ENCODE measurements at places on chromosomes 2 and 18.
A peak's percentile ranks its signal among the peaks of the same experiment; 100 is the strongest.

- peak; percentile 85 for DNase-seq
Observed at GRCh38 chr2:86038291-86039081, 67.2 kb downstream of the POLR1A start.

DNA sequence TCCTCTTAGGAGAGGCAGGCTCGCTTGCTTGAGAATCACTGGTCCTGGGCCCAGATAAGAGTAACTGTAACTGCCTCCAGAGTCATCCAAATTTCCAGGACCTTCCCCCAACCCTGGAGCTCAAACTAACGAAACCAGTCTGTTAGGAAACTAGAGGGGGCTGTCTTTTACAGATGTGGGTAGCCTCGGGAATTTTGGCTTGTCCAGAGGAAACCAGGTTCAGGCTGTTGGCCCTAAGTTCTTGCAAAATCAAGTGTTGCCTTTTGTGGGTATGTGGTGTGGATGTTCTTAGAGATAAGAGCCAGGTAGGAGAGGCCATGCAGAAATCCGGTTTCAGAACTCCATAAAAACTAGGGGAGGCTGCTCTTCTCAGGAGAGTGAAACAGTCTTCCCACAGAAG is 125.0 kb upstream of the DLX2 start:
- DNase-seq = no peak

GRCh38 chr2:120237491-120237902 is 14.3 kb upstream of the TMEM185B start:
- no peak for DNase-seq

- DNase-seq = no peak
Observed at GRCh38 chr2:156457523-156458517, 21.6 kb downstream of the GPD2 start.

GRCh38 chr18:9201224-9201623 is 64.6 kb downstream of the ANKRD12 start:
- no peak for DNase-seq

DNA sequence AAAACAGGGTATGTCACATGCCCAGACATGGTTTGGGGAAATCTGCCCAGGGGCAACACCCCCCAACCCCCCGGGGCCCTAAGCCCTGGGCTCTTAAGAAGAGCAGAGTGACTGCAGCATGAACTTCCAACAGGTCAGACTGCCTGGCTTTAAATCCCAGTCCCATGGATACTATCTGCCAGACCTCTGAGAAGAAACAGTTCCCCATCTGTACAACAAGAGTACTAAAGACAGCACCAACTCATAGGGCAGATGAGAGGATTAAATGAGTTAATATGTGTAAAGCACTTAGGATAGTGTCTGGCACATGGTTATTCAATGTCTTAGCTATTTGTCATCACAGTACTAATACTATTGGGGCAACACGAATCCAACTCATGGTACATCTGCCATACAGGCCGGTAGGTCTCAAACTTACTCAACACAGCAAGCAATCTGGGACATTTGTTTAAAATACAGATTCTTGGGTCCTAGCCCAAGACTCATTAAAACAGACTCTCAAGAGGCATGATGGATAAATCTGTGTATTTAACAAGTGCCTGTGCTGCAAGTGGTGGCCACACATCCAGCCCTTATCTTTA is 23.4 kb downstream of the CDH2 start:
- no peak for DNase-seq

GRCh38 chr18:12468445-12468844 is 60.7 kb downstream of the PRELID3A start:
- DNase-seq = no peak

- DNase-seq = no peak
Observed at GRCh38 chr2:208980321-208980720, 443.5 kb upstream of the MAP2 start.

DNA sequence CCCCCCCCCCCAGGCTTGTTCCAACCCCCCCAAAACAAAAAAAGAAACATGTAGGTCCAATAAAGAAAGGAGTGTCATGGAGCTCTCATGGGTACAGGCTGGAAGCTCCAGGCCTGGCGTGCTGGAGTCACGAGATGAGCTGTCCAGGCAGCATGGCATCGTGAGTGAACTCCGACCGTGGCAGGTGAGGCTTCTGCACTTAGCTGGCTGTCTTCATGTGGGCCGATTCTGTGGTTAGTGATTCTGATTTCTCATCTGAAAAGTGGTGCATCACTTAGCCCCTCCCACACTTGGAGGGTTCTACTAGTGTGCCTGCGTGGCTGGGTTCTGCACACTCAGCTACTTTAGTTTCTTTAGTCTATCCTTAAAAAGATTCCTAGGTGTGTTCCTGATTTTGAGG is 126.4 kb upstream of the MGAT5 start:
- DNase-seq = peak; percentile 42

DNA sequence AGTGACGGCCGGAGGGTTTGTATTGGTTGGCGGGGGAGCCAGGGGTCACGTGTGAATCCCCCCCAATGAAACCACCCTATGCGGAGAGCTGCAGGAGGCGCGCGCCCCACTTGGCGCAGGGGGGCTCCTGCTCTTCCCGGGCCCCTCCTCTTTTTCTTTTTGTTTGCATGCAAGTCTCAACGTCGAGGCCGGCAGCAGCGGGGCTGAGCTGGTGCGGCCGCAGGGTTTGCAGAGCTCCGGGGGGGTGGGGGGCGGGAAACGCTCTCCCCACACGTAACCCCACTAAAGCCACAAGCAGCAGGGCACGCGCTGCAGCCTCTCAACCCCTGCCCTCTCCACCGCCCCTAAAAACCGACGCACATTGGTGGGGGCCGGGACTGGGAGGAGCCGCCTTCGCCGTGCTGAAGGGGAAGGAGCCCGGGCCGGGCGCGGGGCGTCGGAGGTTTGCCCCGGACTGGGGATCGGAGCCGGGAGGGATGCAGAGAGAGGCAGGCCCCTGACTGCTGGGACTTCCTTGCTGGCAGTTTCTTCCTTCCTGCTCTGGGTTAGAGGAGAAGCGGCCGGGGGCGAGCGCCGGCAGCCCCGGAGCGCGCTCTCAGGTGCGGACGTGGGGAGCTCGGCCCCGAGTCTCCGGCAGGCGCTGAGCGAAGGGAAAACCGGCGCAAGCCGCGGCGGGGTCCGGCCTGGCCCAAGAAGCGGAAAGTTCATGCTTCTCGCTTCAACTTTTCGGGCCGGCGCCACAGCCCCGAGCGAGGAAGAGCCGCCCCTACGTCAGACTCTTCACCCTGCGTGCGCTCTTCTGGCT is 864 bp downstream of the LBH start:
- peak; percentile 82 for DNase-seq

DNA sequence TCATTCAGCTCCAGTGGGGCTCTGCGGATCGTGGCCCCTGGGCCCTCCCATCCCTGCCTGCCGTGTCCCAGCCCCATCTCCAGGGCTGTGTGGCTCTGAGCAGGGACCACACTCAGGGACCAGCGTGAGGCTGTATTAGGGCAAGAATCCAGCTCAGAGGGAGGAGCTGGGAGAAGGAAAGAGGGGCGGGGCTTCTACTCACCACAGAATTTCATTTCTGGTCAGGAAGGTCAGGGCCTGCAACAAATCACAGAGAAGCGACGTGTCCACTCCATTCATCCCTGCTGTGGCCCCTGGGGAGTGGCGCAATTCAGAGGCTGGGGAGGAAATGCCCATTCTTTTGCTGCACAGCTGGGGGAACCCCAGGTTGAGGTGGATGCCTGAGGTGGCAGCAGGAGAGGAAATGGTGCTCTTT is 828 bp downstream of the CIB4 start:
- DNase-seq = no peak

DNA sequence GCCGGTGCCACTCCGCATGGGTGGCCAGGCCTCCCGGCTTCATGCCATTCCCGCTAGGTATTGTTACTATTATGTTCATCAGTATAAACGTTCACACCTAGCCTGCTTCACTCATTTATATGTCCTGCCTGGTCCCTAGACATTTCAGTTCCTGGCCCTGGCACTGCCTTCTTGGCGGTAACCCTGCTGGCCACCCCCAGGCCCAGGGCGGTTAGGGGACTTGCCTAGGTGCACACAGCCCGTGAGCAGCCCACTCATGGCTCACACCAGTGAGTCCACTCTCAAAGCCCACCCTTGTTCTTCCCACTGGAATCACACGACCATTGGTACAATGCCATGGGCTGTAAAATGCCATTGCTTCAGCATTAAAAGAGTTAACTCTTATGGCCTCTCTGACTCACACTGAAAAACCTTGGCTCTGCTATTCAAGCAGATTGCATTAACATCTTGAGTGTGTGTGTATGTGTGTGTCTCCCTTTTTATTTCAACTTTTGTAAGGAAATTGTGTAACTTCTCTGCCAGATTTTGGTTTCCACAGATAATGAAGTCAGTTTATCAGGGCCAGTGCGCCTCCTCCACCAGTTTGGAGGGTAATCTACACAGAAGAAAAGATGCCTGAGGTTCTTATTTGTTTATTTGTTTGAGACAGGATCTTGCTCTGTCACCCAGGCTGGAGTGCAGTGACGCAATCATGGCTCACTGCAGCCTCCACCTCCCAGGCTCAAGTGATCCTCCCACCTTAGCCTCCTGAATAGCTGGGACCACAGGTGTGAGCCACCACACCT is 74.2 kb downstream of the RAB31 start:
- DNase-seq = no peak

DNA sequence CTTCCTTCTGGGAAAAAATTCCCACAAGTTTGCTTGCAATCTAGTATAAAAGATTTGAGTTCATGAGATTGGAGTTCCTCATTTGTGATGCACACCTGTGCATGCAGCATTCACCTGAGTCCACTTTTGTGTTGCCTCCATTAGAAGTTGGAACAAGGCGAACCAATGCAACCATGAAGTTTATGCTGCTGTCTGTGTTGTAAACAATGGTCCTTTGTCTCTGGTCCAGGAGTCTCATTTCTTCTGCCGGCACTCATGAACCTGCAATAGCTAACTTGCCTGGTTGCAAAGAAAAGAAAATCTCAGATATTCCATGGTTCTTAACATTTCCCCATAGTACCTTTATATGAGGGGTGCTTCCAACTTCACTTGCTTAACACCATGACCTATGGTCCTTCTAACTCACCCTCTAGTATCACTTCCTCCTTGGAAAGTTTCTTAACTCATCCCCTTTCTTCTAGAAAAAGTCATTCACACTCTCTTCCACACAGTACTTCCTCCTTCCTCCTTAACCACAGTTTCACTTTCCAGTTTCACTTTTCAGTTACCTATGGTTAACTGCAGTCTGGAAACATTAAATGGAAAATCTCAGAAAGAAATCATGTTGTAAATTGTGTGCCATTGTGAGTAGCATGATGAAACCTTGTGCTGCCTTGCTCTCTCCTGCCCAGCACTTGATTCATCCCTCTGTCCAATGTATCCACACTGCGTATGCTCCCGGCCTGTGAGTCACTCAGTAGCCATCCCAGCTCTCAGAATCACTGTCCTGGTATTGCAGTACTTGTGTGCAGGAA is 128.8 kb upstream of the TRIB2 start:
- DNase-seq = peak; percentile 29

DNA sequence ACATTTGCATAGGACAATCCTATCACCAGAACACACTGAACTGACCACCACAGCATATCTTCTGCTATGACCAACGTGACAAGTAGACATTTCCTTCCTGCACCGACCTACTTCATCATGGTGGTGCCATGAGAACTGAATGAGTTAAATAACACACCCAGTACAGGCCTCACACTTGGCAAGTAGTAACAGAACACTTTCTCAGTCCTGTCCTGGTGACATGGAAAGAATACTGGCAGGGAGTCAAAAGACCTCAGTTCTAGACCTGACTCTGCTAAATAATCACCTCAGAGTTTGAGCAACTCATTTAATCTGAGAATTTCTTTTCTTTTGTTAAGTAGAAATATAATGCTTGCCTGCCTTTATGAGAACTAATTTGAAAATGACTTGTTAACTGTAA is 186.3 kb upstream of the SMAD7 start:
- no peak for DNase-seq

GRCh38 chr18:25737710-25738311 is 352.6 kb downstream of the SS18 start:
- DNase-seq = no peak

GRCh38 chr18:76274468-76275289 is 220.4 kb downstream of the ZNF516 start:
- DNase-seq = no peak

DNA sequence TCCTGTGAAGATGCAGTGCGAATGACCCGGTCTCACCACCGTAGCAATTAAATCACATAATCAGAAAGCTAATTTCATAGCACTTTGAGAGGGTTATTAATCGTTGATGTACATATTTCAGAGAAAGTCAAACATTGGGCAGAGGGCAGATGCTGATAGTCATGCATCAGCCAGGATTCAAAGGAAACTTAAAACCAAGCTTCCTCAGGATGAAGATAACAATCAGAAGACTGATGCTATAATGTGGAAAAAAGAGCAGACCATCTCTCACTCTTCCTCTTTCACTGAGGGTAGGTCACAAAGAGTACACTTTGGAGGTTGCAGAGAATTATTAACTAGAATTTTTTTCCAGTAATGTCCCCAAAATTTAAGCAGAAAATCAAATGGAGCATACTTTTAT is 1027.7 kb upstream of the ZEB2 start:
- no peak for DNase-seq

DNA sequence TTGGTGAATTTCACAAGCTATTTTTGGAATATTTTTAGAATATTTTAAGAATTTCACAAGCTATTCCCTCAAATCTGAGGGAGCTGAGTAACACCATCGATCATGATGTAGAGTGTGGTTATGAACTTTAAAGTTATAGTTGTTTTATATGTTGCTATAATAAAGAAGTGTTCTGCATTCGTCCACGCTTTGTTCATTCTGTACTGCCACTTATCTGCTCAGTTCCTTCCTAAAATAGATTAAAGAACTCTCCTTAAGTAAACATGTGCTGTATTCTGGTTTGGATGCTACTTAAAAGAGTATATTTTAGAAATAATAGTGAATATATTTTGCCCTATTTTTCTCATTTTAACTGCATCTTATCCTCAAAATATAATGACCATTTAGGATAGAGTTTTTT is 15.9 kb downstream of the TYMS start:
- no peak for DNase-seq

DNA sequence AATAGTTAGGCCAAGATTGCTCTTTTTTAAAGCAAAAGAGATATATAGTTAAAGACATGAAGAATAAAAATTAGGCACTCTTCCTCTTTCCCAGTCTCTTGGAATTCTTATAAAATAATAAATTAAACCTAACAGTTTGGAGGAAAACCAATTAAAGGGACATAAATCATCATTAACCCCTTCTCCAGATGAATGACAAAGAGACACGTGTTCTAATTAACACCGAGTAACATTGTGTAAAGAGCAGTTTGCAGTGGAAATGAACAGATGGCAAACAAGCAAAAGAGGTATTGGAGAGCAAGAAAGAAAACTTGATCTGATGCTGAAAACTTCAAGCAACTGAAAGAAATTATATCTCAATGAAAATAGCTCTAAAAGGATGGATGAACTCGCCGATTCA is 48.4 kb downstream of the BCL2 start:
- no peak for DNase-seq

DNA sequence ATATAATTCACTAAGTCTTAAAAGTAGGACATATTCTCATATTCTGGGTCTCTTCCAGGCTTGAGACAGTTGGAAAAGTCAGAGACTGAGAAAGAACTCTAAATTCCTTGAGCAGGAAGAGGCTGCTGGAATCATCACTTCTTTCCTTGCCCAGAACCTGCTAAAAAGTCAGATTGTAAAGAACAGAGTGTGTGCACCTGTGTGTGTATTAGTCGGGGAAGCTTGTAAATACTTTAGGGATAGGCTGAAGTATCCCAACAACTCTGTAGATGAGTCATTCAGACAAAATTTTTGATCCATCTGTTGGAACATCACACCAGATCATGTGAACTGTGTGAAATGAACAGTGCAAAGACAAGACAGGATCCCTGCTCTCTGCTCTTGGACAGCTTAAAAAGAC is 16.1 kb downstream of the GAREM1 start:
- DNase-seq = no peak

- DNase-seq = no peak
Observed at GRCh38 chr2:187138265-187138664, 289.3 kb upstream of the ZSWIM2 start.
